ENCODE measurements at places on chromosomes 3 and 15. TPM values are rescaled to one million over a fixed set of nuclear protein-coding genes. Genes with fewer than 3 reads are reported as not detected.

The ITIH1 gene
- not detected for total RNA-seq

The FRMD4B gene
- total RNA-seq: 39.9 TPM

The VILL gene
- total RNA-seq: 3.5 TPM

The PLS1 gene
- total RNA-seq: 9.1 TPM

The CPB1 gene
- total RNA-seq: not detected
